Activated CD8-positive, alpha-beta memory T cell treated with anti-CD3 and anti-CD28 coated beads, Interleukin-2, amount 50 U/mL, for 4 hours (primary cell): ENCODE measurements at places on chromosomes 11 and 22.
A peak's percentile ranks its signal among the peaks of the same experiment; 100 is the strongest.

- DNase-seq, result no peak
These were observed 852.6 kb upstream of the RAG2 start for GRCh38 chr11:37450613-37451012.

GRCh38 chr11:9982127-9982795 lies 311.8 kb downstream of the SBF2 start:
- DNase-seq, result no peak

DNA sequence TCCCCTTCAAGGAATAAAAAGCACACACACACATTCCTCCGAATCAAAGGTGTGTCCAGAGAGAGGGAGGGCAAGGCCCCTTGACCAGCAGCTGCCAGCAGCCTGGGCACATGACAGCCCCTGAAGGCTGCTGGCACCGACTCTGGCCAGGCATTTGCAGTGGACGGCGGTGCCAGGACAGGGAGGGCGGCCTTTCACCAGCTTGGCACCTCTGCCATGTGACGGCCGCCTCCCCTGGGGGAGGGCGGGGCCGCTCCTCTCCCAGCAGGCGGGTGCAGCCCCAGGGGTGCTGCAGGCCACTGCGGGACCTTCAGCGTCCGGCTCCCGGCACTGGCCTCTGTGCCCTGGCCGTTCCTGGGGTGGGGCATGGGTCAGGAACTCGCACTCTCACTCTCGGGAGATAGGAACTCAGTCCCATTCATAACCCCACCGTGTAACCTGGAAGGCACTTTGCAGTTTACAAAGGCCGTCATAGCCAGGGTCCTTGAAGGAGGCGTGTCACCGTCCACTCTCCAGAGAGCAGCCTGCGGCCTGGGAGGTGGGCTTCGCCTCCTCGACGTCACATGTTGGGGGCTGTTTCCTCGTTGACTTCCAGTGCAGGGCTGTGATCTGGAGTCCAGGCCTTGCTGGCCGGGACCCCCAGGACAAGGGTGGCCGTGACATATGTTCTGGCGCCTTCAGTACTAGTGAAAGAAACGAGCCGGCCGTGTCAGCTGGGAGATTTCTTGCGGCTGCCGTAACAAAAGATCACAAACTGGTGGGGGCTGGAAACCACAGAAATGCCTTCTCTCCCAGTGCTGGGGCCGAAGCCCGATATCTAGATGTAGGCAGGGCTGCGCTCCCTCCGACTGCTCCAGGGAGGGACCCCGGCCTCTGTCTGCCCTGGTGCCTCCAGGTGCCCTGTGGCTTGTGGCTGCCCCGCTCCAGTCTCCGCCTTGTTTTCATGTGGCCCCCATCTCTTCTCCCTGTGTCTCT lies 39.9 kb upstream of the SMIM38 start:
- DNase-seq, result no peak

- DNase-seq, result no peak
These were observed 755.8 kb downstream of the NTM start for GRCh38 chr11:132125988-132126871.

DNA sequence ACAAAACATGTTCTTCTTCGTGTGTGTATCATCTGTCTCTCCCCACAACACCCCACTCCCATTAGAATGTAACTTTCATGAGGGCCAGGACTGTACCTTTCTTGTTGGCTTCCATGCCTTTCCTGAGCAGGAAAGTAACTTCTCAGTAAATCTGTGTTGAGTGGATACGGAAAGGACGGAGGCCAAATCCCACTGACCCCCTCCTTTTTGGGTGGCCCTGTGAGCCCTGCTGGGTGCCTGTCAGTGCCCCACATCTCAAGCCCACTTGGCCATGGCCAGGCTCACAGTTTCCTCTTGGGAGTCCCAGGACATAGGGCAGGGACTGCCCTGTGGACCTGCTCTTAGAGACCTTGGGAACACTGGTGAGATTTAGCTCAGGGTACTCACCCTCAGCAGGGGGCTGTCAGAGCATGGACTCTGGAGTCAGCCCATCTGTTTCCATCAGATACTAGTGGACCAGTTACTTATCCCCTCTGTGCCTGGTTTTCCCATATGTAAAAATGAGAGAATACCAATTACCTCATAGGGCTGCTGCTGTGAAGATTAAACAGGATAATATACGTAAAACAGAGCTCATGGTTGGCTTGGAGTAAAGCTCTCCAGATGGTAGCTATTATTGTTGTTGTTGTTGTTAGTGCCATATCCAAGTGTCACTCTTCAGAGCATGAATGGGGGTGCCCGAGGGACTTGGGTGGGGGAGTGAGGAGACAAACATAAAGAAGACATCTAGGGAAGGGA lies 1.0 kb upstream of the C11orf96 start:
- no peak for DNase-seq

- no peak for DNase-seq
These were observed 4.9 kb upstream of the TESMIN start for GRCh38 chr11:68756171-68756766.

- DNase-seq, result no peak
These were observed 122.2 kb downstream of the C11orf58 start for GRCh38 chr11:16860617-16861016.

GRCh38 chr11:126154691-126155090 lies 56.8 kb downstream of the RPUSD4 start:
- no peak for DNase-seq

GRCh38 chr11:118610773-118611432 lies 3.5 kb downstream of the PHLDB1 start:
- peak; percentile 91 for DNase-seq

GRCh38 chr22:28978158-28978557 lies 83.5 kb downstream of the C22orf31 start:
- DNase-seq, result no peak
